ENCODE measurements at places on chromosomes 7 and 10.

- DNase-seq = peak; percentile 23
These were observed at the start of gene TET1 for GRCh38 chr10:68560186-68560942. TET1 (plus strand) TSS chr10:68560337; CDS start chr10:68572339, 12,002 bp downstream.

GRCh38 chr10:28118985-28119628 is 120.2 kb upstream of the ODAD2 start:
- no peak for DNase-seq

- no peak for DNase-seq
These were observed 15.6 kb downstream of the ZRANB1 start for GRCh38 chr10:124957404-124957947.

DNA sequence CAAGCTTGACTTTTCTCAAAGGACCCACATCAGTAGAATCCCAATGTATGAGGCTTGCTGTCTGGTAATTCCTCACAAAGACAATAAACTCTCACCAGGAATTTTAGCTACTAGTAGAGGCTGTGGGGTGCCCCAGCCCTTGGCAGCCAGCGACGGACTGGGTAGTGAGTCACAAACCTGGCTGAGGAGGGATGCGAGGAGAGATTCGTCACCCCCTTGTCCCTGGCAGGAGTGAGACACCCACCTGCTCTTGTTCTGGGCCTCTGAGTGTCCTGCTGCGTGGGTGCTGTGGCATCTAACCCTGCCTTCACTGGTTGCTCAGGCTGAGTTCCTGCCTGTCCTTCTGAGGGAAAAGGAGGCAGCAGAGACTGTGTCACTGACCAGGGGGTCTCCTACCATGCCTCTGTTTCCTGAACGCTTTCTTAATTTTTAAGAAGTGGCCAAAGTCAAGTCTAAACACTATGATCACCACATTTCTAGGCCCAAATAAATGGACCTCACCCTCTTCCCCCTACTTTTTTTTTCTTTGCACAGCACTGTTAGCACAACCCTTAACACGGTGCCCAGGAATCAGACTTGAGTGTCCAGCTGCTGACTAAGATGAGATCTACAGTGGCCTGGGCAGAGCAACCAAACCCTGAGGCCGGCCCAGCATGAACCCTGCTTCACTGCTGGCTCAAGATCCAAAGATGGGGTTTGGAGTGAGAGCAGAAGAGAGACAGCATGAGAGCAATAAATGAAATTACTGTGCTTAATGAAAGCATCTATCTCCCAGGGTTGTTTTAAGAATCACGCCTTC is 146.4 kb downstream of the ANLN start:
- no peak for DNase-seq

DNA sequence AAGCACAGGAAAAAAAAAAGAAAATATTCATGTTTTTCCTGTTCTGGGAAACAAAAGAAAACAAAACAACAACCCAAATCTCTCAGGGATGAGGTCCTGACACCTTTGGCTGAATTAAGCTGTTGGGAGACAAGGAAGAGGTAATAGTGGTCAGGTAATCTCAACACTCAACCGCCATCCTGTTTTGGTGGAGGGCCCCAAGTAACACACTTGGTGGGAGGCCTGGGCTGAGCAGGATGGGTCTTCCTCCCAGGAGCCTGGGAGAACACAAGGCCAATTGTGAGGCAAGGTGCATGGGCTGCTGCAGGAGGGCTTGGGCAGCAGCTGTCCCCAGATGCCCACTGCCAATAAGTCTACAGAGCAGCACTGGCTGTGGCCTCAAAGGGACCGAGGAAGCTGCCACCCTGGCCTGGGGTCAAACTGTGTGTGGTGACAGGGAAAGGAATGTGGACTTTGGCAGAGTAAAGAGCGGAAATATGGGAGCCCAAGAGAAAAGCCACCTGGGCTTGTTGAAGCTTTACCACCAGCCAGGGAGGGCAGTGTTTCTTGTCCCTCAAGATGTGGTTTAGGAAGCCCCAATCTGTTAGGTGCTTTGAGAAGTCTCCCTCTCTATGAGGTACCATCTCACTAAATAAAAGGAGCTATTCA is 93.5 kb upstream of the SLC25A13 start:
- no peak for DNase-seq

GRCh38 chr7:88014581-88014980 is 80.5 kb downstream of the ADAM22 start:
- DNase-seq = no peak

DNA sequence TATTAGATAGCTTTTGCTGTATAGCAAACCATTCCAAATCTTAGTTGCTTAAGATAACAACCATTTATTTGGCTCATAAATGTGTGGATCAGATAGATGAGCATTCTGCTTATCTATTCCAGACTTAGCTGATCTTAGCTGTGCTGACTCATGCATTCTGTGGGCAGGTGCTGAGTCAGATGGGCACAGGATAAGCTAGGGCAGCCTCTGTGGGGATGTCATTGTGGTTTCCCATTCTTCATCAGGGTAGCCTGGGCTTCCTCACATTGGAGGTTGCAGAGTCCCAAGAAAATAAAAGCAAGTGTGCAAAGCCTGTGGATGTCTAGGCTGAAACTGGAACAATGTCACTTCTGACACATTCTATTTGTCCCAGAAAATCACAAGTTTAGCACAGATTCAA is 917.0 kb downstream of the TYW1 start:
- no peak for DNase-seq

- peak; percentile 89 for DNase-seq
These were observed 52.1 kb downstream of the FOXL3 start for GRCh38 chr7:341841-342638.

DNA sequence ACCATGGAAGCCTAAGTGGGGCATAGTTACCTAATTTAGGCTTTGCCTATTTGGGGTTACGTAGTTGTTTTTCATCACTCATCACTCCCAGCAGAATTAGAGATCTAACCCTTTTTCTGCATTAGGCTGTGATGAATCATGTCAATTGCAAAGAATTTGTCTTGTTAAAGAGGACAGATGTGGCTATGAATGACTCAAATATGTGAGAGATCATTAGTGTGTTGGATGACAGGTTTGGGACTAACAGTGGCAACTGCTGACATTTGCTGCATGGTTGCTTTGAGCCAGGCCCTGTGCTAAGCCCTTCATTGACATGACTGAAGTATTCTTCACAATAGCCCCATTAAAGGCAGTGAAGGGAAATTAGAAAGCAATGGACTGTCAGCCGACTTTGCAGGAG is 83.4 kb upstream of the BMPER start:
- no peak for DNase-seq

Data from amygdala (tissue), 56 donors.